ENCODE measurements at places on chromosomes 2 and 18.
A peak's percentile ranks its signal among the peaks of the same experiment; 100 is the strongest.

DNA sequence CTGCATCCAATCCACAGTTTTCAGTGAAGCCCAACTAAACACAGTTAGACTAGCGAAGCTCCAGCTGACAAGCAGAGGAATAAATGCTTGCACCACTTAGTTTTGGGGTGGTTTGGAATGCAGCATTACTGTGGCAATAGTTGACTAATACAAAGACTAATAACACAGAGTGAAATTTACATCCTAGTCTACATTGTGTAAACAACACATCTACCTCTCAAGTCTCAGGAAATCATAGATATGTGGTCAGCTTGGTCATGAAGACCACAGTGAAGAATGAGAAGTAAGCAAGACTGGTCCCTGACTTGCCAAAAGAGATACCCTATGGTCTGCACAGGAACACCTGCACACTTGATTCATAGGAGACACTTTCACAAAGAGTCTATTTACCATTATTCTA is 155.1 kb upstream of the TANK start:
- DNase-seq: no peak

DNA sequence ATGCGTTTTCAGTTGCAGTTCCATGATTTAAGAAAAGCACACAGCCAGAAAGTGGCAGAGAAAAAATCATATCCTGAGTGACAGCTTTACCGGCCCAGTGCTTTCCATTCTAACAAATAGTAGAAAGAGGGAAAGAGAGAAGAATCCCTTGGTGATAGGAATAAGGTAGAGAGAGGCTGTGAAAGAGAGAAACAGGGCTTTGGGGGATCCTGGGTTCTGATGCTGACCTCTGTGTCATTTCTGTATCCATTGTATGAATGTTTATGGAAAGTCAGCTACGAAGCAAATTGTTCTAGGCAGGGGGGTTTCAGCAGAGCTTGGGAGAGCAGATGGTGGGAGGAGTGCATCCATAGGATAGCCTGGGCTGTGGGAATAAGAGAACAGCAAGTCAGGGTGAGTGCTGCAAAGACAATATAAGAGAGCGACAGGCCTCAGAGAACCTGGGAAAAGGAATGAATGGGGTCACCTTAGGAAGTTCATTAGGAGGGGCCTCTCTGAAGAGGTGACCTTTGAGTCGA is 203.4 kb upstream of the TNP1 start:
- no peak for DNase-seq

GRCh38 chr18:7071600-7071999 is 46.0 kb downstream of the LAMA1 start:
- no peak for DNase-seq

- no peak for DNase-seq
These were observed 34.7 kb upstream of the ACTR3 start for GRCh38 chr2:113854970-113855740.

DNA sequence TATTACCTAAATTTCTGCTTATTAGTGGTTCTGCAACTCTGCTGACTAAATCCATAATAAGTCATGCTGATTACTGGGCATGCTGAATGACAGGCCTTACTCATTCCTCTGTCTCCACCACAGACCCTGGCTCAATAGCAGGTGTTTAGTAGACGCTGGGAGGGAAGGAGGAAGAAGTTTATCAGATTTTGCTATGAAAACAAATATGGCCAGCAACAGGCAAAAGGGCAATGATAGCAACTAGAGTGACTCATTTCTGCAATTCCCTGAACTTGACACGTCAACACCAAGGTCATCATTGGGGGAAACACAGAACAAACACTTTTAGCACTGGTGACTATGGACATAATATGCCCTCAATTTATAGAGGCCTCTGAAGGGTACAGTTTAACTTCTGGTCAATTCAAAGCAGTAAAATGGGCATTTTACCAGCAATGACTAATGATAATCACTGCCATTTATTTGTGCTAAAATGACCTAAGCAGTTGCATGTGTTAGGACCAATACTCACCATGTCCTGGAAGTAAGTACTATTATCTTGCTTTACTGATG is 35.2 kb downstream of the TMEM163 start:
- peak; percentile 51 for DNase-seq

- DNase-seq: no peak
These were observed 179.3 kb downstream of the ZNF516 start for GRCh38 chr18:76315722-76316230.

GRCh38 chr2:179024445-179024844 is 25.5 kb downstream of the CCDC141 start:
- no peak for DNase-seq

DNA sequence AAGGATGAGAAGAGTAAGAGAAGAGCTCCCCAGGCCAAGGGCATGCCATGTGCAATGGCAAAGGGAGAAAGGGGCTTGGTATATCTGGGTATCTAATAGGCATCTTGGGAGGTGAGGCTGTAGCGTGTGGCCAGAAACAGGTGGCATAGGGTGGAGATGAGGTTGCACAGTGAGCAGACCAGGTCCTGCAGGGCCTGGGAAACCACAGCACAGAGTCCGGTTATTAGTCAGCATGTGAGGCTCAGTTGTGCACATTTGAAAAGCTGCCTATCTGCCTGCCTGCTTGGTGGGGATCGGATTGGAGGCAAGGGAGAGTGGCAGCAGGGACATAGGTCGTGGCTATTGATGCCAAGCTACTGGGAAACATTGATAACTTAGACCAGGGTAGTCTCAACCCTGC is 190.6 kb downstream of the TPGS2 start:
- DNase-seq: no peak

- DNase-seq: no peak
These were observed 207.6 kb upstream of the CCDC150 start for GRCh38 chr2:196431957-196432356.

- DNase-seq: no peak
These were observed 227.4 kb downstream of the SS18 start for GRCh38 chr18:25862881-25863600.

GRCh38 chr18:12497296-12497695 is 89.6 kb downstream of the PRELID3A start:
- DNase-seq: no peak

- no peak for DNase-seq
These were observed 10.0 kb upstream of the GBX2 start for GRCh38 chr2:236177967-236178889.

GRCh38 chr2:168208652-168209051 is 38.7 kb downstream of the STK39 start:
- DNase-seq: no peak

DNA sequence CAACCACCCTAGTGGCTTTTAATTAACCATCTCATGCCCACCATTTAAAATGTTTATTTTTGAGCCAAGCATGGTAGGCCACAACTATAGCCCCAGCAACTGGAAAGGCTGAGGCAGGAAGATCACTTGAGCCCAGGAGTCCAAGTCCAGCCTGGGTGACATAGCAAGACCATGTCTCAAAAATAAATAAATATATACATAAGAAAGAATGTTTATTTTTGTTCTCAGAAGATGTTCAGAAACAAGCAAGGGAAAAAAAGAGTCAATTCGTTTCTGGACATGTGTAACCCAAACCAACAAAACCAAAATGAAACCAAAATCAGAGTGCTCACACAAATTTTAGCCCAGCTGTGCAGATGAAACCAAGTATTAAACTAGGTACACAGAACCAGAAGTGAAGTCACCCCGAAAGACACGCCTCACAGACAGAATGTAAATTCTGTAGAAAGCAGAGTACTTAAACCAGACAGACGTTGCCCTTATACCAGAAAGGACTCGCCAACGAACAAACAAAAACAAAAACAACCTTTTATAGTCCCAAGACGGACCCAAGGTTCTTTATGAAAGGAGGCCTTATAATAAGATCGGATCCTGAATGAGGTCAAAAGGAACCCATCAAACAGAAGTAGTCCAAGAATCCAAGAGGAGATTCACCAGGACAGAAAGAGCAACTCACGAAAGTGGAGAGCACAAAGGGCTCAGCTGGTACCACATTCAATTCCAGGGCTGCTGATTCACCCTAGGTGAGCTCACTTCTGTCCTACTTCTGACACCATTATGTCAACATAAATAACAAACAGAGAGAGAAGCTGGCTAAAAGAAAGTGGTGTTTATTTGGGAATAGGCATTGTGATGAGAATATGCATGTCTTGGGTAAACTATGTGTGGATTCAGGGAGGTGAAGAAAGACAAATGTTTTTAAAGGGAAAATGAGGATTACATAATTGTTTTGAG is 31.8 kb upstream of the MTCL1 start:
- no peak for DNase-seq

DNA sequence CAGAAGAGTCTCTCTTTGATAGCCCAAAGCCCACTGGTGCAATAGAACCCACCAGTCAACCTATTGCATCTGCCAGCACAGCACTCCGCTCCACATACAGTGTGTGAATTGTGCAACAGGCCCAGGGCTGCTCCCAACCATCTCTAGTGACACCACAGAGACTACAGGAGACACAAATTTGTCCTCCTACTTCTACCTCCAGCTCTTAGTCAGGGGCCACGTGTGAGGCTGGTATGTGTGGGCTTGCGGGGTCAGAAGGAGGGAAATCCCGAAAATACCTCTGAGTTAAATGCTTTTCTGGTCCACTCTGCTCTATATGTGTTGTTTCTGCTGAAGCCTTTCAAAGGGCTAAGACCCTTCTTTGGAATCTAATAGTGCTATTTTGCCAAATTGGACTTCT is 18.0 kb downstream of the DGUOK start:
- no peak for DNase-seq

DNA sequence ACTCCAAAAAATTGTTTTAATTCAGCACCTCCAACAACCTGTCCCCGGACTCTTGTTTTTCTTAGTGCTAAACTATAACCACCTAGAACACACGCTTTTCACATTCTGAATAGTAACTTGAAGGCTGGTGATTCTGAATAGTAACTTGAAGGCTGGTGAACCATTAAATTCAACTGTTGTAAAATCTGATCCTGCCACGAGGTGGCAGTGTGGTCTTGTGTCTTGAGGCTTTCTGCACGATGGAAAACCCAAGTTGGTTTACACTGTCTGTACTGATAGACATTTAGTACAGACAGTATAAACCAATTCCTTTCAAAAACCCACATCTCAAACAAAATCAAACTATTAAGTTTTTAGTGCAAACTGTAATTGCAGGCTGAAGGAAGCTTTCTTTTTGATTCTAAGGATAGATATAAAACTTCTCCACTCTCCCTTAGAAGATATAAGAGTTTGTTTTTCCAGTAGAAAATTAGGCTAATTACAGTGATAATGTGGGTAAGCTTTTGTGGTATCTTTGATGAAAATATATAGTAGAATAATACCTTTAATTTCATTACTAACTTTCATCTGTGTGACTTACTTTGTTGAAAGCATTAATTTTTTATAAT is 57.6 kb downstream of the VAPA start:
- DNase-seq: peak; percentile 74

- DNase-seq: no peak
These were observed 27.3 kb downstream of the LAMA3 start for GRCh38 chr18:23716516-23716915.

GRCh38 chr2:239398521-239398921 is 2.3 kb downstream of the HDAC4 start:
- no peak for DNase-seq

DNA sequence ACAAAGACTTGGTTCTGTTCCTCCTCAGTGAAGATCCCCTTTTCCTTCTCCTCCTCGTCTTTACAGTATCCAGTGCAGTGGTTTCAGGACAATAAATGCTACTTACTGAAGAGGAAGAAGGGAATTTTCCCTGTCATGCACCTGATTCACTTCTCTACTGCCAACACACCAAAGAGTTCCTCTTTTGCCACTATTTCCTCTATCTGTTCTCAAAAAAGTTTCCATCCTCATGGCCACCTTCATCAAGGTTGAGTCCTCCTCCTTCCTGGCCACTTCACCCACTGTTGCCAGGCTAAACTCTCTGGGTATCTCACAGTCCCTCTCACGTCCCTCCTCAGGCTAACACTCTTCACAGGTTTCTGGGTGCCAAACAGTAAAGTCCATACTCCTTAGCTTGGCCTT is 41.7 kb downstream of the PLEKHM3 start:
- DNase-seq: no peak

DNA sequence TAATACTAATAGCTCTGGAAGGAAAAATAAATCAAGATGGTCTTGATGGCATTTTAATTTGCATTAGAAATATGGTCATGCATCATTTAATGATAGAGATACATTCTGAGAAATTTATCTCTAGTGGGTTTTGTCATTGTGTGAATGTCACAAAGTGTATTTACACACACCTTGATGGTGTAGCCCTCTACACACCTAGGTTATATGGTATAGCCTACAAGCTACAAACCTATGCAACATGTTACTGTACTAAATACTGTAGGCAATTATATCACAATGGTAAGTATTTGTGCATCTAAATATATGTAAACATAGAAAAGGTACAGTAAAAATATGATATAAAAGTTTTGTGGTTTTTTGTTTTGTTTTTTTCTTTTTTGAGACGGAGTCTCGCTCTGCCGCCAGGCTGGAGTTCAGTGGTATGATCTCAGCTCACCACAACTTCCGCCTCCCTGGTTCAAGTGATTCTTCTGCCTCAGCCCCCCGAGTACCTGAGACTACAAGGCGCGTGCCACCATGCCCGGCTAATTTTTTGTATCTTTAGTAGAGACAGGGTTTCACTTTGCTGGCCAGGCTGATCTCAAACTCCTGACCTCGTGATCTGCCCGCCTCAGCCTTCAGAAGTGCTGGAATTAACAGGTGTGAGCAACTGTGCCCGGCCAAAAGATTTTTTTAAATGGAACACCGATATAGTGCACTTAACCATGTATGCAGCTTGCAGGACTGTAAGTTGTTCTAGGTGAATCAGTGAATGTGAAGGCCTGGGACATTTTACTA is 83.7 kb upstream of the UBXN4 start:
- peak; percentile 71 for DNase-seq

DNA sequence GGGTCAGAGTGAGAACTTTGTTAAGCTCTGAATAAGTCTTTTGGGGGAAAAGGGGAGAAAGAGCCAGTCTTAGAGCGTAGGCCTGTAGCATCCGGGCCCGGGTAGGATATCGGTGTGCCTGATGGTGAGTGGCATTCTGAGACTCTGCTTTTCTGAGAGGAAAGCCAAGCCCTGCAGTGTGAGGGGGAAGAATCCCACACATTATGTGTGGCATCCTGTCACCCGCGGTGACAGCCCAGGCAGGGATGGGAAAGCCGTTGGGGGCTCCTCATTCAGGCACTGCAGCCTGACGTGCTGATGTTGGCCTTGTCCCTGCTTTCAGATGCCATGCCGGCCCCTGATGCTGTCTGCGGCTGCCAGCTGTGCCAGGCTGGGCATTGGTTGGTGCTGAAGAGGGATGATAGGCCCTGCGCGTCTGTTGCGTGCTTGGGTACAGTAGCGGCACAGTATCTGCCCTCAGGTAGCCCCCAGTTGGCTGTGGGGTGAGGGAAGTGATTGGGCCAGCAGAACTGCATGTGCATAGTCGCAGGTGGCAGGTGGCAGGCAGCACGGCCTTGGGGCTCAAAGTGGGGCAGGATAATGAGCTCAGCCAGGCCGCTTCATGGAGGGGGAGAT is 37.6 kb downstream of the GLI2 start:
- DNase-seq: no peak

DNA sequence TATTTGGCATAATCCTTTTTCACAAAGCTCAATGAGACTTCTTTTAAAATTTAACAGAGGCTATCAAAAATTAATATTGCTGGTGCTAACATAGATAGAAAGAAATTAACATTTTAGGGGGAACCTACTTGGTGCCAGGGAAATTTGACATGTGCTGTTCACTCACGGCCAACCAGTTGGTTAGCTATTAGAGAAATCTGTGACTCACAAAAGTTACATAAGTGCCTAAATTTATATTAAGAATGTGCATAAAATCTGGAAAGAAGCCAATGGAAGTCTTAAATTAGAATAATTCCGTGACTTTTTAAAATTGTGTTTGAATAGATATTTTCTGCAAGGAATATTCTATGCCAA is 184.3 kb upstream of the MAP2 start:
- DNase-seq: no peak

- DNase-seq: no peak
These were observed 9.3 kb downstream of the XRCC5 start for GRCh38 chr2:216118474-216118873.

GRCh38 chr2:226411205-226411604 is 388.4 kb downstream of the IRS1 start:
- DNase-seq: no peak
